ENCODE measurements at places on chromosomes 6 and 20. TPM values are rescaled to one million over a fixed set of nuclear protein-coding genes. Genes with fewer than 3 reads are reported as not detected.
A peak's percentile ranks its signal among the peaks of the same experiment; 100 is the strongest.

DNA sequence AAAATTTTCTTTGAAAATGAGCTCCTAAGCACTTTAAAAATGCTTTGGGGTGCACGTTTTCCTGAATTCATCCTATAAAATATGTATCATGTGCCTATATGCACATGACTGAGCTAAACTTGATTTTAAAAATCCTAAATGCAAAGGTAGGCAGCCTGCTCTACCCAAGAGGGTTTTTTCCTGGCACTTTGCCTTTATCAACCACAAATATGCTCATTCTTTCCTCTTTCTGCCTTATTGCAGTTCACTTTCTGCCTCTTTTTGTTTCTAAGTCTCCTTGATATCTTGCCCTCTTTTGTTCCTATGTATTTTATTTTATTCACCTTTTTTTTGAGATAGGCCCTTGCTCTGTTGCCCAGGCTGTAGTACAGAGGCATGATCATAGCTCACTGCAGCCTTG lies 229.3 kb downstream of the GRM1 start:
- H3K36me3 ChIP-seq = no peaks in the 10 kb centered on the region
- H3K4me3 ChIP-seq = no peak overlapping the region
- H3K27me3 ChIP-seq = no peaks in the 10 kb centered on the region
- no peaks in the 10 kb centered on the region for H3K4me1 ChIP-seq

DNA sequence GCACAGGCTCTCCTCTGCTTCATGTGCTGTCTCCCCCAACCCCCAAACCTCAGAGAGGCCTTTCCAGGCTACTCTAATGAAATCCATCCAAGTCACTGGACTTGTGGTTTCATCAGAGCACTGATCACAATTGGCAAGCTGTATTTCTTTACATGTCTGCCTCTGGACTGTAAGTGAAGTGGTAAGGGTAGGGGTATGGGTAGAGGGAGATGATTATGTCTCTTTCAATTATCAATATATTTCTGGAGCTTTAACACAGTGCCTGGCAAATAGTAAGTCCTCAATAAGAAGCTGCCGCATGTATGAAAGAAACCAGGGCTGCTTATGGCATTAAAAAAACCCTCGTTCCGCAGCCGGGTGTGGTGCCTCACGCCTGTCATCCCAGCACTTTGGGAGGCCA lies 5.4 kb downstream of the TRERF1 start:
- H3K4me3 ChIP-seq = no peak overlapping the region
- H3K36me3 ChIP-seq = no peaks in the 10 kb centered on the region
- no peaks in the 10 kb centered on the region for H3K27me3 ChIP-seq
- no peak for DNase-seq
- no peak overlapping the region for H3K27ac ChIP-seq
- H3K4me1 ChIP-seq = no peaks in the 10 kb centered on the region

- DNase-seq = no peak
- no peaks in the 10 kb centered on the region for H3K27me3 ChIP-seq
- H3K36me3 ChIP-seq = no peaks in the 10 kb centered on the region
- peaks cover 15% of the 10 kb centered on the region for H3K4me1 ChIP-seq
- peak overlapping the region; percentile 80 for H3K27ac ChIP-seq
These were observed 179.1 kb downstream of the THBS2 start for GRCh38 chr6:169074526-169074925.

- H3K27me3 ChIP-seq = peaks cover 15% of the 10 kb centered on the region
- no peaks in the 10 kb centered on the region for H3K36me3 ChIP-seq
- no peak overlapping the region for H3K4me3 ChIP-seq
- H3K27ac ChIP-seq = no peak overlapping the region
These were observed 99.7 kb upstream of the EXOC2 start for GRCh38 chr6:792662-793061.

- DNase-seq = no peak
- H3K27me3 ChIP-seq = no peaks in the 10 kb centered on the region
- H3K4me3 ChIP-seq = no peak overlapping the region
- no peaks in the 10 kb centered on the region for H3K4me1 ChIP-seq
- H3K27ac ChIP-seq = no peak overlapping the region
- H3K36me3 ChIP-seq = no peaks in the 10 kb centered on the region
These were observed 12.4 kb downstream of the IRF4 start for GRCh38 chr6:403659-404655.

DNA sequence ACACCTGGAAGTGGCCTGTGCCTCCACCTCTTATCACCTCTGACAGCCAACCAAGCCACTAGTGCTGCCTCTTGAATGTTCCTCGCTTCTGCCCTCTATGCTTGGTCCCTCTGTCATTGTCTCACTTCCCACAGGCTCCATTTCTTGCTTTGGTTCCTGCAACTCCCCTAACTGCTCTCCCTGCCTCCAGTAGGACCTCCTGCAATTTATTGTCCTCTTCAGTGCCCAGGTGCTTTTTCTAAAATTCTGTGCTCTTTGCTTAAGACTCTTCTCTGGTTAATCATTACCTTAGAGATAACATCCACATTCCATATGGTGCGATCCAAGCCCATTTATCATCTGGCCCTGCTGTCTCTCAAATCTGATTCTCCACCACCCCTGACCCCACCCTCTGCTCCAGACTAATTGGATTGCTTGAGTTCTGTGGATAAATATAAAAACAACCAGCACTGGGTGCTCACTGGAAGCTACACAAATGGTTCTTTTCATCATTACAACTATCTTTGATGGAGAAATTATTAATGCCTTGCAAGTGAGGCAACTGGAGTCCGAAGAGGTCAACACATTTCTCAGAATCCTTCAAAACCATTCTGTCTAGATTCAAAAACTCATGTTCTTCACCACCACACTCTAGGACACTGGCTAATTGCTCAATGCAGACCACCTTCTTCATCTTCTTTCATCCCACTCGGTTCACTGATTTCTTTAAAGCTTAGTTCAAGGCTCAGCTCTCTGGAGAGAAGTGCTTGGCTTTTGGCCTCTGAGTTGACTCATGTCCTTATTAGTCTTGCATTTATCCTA lies 47.2 kb downstream of the FOXA2 start:
- no peak overlapping the region for H3K4me3 ChIP-seq
- no peaks in the 10 kb centered on the region for H3K4me1 ChIP-seq
- H3K27me3 ChIP-seq = no peaks in the 10 kb centered on the region
- DNase-seq = no peak
- no peaks in the 10 kb centered on the region for H3K36me3 ChIP-seq

DNA sequence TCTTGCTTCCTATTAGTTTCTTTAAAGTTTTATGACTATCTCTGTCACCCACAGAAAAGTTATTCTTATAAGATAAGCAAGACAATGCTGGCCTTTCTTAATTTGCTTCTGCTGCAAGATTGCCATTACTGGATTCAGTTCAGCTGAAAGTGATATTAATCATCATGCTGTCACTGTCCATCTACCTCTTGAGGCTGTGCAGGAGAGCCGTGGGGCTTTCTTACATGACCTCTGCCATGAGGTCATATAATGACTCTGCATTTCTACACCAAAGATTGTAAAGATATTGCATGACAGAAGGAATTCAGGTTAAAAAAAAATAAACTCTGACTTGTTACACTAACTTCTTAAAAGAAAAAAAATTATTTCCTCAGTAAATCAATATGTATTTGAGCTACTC lies 106.9 kb downstream of the TRDN start:
- no peak overlapping the region for H3K4me3 ChIP-seq
- H3K27me3 ChIP-seq = no peaks in the 10 kb centered on the region
- H3K36me3 ChIP-seq = no peaks in the 10 kb centered on the region
- no peak for DNase-seq

DNA sequence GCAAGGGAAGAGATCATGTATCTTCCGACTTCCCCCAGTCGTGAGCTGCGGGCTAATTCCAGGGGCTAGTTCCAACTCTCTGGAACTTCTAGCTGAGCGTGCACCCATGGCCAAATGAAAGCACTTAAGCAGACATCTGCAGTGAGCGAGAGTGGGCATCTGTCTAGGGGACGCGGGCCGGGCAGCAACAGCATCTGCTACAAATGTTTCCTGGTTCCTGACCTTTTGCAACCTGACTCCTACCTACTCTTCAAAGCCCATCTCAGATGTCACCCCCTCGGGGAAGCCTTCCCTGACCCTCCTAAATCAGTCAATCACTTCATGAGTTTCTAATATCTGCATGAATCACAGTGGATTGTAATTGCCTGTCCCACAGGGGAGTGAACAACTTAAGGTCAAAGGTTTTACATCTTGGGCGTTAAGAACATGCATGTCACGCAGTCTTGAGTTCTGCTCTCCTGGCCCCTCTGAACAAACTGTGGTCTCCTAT lies 141.9 kb downstream of the CEBPB start:
- H3K27me3 ChIP-seq = no peaks in the 10 kb centered on the region
- H3K4me1 ChIP-seq = no peaks in the 10 kb centered on the region
- H3K36me3 ChIP-seq = no peaks in the 10 kb centered on the region
- H3K4me3 ChIP-seq = no peak overlapping the region
- DNase-seq = no peak

DNA sequence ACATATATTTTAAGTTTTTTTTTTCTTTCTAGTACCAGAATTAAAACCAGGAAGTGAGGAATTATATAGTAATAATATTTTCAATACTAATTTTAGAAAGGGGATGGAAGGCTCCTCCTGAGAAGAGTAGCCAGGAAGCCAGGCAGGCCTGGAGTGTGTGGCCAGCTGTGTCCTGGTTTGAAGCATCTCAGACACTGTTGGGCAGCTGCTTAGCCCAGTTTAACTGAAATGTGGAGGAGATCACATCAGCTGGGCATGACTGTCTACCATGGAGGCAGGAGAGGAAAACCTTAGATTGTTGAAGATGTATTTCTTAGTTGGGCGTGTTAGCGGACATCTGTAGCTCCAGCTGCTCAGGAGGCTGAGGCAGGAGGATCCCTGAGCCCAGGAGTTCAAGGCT lies 142.2 kb downstream of the ARID1B start:
- H3K27me3 ChIP-seq = no peaks in the 10 kb centered on the region
- DNase-seq = no peak
- no peak overlapping the region for H3K4me3 ChIP-seq

DNA sequence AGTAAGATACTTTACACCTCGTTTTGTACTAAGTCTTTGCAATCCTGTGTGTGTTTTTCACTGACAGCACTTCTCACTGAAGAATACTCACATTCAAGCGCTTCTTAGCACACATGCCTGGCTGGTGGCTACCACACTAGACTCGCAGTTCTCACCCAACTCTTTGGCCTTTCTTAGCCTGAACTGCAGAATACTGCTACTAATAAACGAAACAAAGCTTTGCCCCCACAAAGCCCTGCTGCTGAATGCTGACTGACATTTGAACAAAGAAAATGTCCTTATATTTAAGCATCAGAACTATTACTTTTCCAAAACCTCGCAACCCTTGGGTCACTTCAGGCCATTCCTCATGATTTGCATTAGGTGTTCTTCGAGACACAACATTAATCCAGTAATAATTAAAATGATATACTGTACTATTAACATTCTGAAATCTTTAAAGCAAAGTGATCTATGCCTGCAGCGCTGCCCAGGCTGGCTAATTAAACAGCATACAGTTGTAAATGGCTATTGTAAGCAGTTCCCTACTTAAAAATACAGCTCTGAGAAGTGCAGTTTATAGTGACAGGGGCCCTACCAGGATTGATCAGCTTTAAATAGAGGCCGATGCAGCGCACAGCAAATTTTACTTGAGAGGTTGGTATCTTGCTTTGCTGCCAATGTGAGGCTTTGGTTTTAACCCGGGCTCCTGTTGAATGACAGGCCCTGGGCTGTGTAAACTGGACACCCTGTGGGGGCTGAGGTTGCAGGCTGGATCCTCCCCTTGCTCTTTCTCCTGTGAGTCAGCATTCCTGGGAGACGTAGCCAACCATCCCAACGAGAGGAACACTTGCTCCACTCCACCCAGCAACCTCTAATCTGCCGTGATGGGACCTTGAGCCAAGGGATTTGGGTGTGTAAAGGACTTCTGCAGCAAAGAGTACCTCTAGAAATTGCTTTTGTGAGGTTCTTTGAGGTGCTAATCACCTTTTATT lies 899.0 kb downstream of the TFAP2A start:
- DNase-seq = no peak
- H3K36me3 ChIP-seq = no peaks in the 10 kb centered on the region
- no peaks in the 10 kb centered on the region for H3K4me1 ChIP-seq
- H3K4me3 ChIP-seq = no peak overlapping the region
- no peaks in the 10 kb centered on the region for H3K27me3 ChIP-seq
- H3K27ac ChIP-seq = no peak overlapping the region

DNA sequence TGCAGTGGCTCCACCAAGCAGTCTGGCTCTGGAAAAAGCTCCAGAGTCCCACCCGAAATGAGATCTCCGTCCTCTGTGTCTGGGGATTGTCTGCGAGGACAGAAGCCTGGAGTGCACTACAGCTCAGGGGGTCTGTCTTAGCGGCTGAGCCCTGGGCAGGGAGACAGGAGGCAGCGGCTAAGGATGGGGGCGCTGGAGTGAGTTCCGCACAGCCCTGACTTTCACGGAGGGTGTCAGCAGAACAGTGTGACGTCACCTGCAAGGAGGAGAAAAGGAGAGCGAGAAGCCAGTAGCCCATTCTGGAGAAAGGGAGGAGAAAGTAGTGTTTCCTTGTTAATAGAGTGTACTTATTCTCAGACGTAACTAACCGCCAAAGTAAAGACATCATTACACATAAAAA lies 97.6 kb downstream of the FAM50B start:
- no peak for DNase-seq
- H3K4me1 ChIP-seq = no peaks in the 10 kb centered on the region
- H3K27me3 ChIP-seq = no peaks in the 10 kb centered on the region
- H3K27ac ChIP-seq = no peak overlapping the region

DNA sequence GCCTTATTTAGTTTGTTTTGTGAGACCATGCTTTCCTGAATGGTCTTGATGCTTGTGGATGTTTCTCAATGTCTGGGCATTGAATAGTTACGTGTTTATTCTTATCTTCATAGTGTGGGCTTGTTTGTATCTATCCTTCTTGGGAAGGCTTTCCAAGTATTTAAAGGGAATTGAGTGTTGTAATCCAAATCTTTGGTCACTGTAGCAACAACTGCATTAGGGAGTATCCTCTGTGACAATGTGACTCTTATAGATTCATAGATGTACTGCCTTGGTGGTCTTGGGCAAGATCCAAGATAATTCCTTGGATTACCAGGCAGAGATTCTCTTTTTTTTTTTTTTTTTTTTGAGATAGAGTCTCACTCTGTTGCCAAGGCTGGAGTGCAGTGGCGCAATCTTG lies 598.4 kb downstream of the CBLN4 start:
- no peak overlapping the region for H3K27ac ChIP-seq
- H3K4me1 ChIP-seq = no peaks in the 10 kb centered on the region
- H3K4me3 ChIP-seq = no peak overlapping the region
- H3K36me3 ChIP-seq = no peaks in the 10 kb centered on the region
- DNase-seq = no peak

GRCh38 chr6:149615805-149616204 lies 32.7 kb downstream of the KATNA1 start:
- no peaks in the 10 kb centered on the region for H3K4me1 ChIP-seq
- no peaks in the 10 kb centered on the region for H3K36me3 ChIP-seq
- no peak overlapping the region for H3K4me3 ChIP-seq
- H3K27ac ChIP-seq = no peak overlapping the region
- no peak for DNase-seq
- H3K27me3 ChIP-seq = no peaks in the 10 kb centered on the region

- no peaks in the 10 kb centered on the region for H3K27me3 ChIP-seq
- H3K36me3 ChIP-seq = no peaks in the 10 kb centered on the region
- H3K4me3 ChIP-seq = no peak overlapping the region
- DNase-seq = no peak
These were observed 869.0 kb upstream of the ADGRB3 start for GRCh38 chr6:67766057-67766456.

- no peaks in the 10 kb centered on the region for H3K4me1 ChIP-seq
- no peaks in the 10 kb centered on the region for H3K27me3 ChIP-seq
- no peak overlapping the region for H3K27ac ChIP-seq
- no peaks in the 10 kb centered on the region for H3K36me3 ChIP-seq
These were observed 8.7 kb downstream of the APMAP start for GRCh38 chr20:24983896-24984295.

Gene SPDEF
- total RNA-seq = 1.5 TPM
